PC-9 (cell line): ENCODE measurements at places on chromosomes 12 and 14. TPM values are rescaled to one million over a fixed set of nuclear protein-coding genes. Genes with fewer than 3 reads are reported as not detected.

- H3K36me3 ChIP-seq: no peaks in the 10 kb centered on the region
- H3K4me3 ChIP-seq: no peak overlapping the region
- H3K27me3 ChIP-seq: peaks cover 78% of the 10 kb centered on the region
- DNase-seq: no peak
- no peaks in the 10 kb centered on the region for H3K4me1 ChIP-seq
These were observed 214.8 kb downstream of the DPF3 start for GRCh38 chr14:72679141-72679535.

DNA sequence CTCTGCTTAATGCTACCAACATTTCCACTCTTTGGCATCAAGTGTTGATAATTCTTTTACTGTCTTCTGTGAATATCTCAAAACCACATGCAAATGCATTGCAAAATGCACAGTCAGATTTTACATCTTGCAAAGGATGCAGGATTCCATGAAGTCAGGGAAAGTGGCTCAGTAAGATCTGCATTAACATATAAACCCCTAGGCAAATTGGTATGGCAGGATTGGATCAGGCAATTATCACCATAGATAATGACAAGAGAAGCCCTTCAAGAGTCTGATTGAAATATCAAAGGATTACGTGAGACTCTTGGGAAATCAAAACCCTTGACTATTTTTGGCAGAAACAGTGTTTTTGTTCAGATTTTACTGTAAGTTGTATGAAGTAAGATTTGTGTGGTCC is 71.0 kb downstream of the TMTC2 start:
- DNase-seq: no peak
- no peaks in the 10 kb centered on the region for H3K36me3 ChIP-seq

DNA sequence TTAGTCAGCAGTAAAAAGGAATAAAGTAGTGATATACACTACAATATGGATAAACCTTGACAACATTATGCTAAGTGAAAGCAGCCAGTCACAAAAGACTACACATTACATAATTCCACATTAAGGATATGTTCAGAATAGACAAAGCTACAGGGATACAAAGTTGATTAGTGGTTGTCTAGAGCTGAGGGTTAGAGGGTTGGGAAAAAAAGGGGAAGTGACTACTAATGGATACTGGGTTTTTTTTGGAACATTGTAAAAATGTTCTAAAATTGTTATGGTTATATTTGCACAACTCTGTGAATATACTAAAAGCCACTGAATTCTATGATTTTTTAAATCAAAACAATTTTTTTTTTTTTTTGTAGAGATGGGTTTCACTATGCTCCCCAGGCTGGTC is 4.8 kb upstream of the NGDN start:
- H3K36me3 ChIP-seq: no peaks in the 10 kb centered on the region
- no peaks in the 10 kb centered on the region for H3K27me3 ChIP-seq
- no peak for DNase-seq

CCDC60 gene
- not detected in 2 replicates for total RNA-seq

- DNase-seq: no peak
- H3K4me3 ChIP-seq: no peak overlapping the region
- H3K27me3 ChIP-seq: no peaks in the 10 kb centered on the region
- no peak overlapping the region for H3K27ac ChIP-seq
These were observed 216.7 kb downstream of the ACSS3 start for GRCh38 chr12:81294325-81295190.

AMHR2 gene
- total RNA-seq: not detected in 2 replicates

DNA sequence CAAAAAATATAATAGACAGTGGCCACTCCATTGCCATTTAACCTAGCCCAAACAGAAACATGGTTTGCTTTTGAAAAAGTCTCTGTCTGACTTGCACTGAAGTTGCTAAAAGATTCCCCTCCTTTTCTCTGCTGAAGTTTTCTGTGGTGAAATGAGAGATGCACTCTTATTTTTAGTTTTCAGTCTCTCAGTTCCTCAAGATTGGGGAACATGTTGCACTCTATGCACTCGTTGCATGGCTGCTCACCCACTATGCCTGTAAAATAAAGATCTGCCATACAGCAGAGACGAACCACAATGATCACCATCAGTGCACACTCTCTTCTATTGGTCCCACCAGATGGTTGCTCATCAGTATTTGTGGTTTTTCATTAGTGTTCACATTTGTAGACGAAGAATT is 13.1 kb upstream of the DAAM1 start:
- H3K27ac ChIP-seq: no peak overlapping the region
- H3K4me3 ChIP-seq: no peak overlapping the region
- no peak for DNase-seq
- H3K36me3 ChIP-seq: no peaks in the 10 kb centered on the region
- no peaks in the 10 kb centered on the region for H3K27me3 ChIP-seq

DNA sequence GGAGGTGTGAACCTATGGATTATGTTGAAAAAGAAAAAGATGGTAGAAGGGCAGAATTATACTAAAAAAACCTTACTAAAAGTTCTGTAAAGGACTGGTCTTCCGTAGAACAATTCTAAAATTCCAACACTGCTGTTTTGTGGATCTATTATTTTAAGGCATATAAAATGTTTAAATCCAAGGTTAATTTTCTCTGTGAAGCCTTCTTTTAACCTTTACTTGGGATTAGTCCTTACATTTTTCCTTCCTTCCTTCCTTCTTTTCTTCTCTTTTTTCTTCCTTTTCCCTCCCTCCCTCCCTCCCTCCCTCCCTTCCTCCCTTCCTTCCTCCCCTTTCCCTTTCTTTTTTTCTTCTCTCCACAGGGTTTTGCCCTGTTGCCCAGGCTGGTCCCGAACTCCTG is 4.9 kb upstream of the GTSF1 start:
- H3K4me3 ChIP-seq: no peak overlapping the region
- no peak for DNase-seq
- no peaks in the 10 kb centered on the region for H3K36me3 ChIP-seq
- H3K27me3 ChIP-seq: peaks cover 2% of the 10 kb centered on the region; the same call in 1 of the 2 replicates

GPRC5A gene
- 468 and 642 TPM in 2 replicates for total RNA-seq

GRCh38 chr14:94239406-94239805 is 53.7 kb downstream of the SERPINA10 start:
- H3K27me3 ChIP-seq: no peaks in the 10 kb centered on the region
- no peaks in the 10 kb centered on the region for H3K4me1 ChIP-seq
- no peak for DNase-seq
- H3K36me3 ChIP-seq: no peaks in the 10 kb centered on the region
- no peak overlapping the region for H3K27ac ChIP-seq

DNA sequence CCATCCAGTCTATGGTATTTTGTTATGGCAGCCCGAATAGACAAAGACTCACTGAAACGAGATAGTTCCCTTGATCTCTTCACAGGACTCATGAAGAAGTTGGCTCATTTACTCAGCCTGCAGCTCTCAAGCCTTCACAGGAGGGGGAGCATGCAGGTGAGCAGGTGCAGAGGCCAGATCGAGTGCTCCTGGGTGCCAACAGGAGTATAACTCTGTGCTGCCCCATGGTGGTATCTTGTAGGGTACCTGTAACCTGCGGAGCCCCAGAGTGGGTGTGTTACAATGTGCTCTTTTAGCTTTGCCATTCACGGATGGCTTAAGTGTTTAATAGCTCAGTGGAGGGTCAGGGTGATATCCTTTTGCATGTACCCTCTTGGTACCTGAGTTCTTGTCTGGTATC is 159.5 kb downstream of the METTL25 start:
- no peak overlapping the region for H3K27ac ChIP-seq
- no peak overlapping the region for H3K4me3 ChIP-seq
- no peak for DNase-seq
- no peaks in the 10 kb centered on the region for H3K36me3 ChIP-seq
- H3K4me1 ChIP-seq: no peaks in the 10 kb centered on the region

- H3K27me3 ChIP-seq: peaks cover 21% of the 10 kb centered on the region
- no peak overlapping the region for H3K4me3 ChIP-seq
- H3K27ac ChIP-seq: no peak overlapping the region
- no peaks in the 10 kb centered on the region for H3K36me3 ChIP-seq
- no peaks in the 10 kb centered on the region for H3K4me1 ChIP-seq
These were observed 313.4 kb downstream of the BCL11B start for GRCh38 chr14:98958632-98959031.

DNA sequence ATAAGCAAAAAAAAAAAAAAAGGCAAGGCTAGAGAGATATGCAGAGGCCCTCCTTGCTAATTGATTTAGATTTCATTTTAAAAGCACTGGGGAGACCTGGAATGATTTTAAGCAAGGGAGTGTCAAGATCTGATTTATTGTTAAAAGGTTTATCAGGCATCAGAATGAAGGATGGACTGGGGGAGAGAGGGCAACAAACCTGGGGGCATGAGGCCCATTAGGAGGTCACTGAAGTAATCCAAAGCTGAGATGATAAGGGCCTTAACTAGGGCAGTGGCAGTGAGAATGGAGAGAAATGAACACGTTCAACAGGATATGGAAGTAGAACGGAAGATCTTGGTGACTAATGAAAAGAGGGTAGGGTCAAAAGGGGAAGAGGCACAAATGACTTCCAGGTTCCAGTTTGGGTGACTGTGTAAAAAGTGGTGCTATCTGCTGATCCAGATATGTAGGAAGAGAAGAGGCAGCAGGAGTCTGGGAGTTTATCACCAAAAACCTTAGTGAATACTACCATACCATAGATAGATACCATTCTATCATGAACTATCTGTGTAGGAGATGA is 24.0 kb downstream of the KITLG start:
- no peak for DNase-seq
- H3K27me3 ChIP-seq: no peaks in the 10 kb centered on the region
- no peak overlapping the region for H3K4me3 ChIP-seq
- peaks cover 23% of the 10 kb centered on the region; the same call in 1 of the 2 replicates for H3K4me1 ChIP-seq
- H3K36me3 ChIP-seq: no peaks in the 10 kb centered on the region
- no peak overlapping the region for H3K27ac ChIP-seq

- H3K36me3 ChIP-seq: peaks cover 5% of the 10 kb centered on the region; the same call in 1 of the 2 replicates
- no peak overlapping the region for H3K27ac ChIP-seq
- H3K27me3 ChIP-seq: no peaks in the 10 kb centered on the region
- no peaks in the 10 kb centered on the region for H3K4me1 ChIP-seq
- H3K4me3 ChIP-seq: no peak overlapping the region
These were observed 24.0 kb downstream of the CREBL2 start for GRCh38 chr12:12635651-12636050.

VRTN gene
- total RNA-seq: not detected in 2 replicates

KRT80 gene
- 84.1 and 94.9 TPM in 2 replicates for total RNA-seq

GRCh38 chr12:21865846-21866245 is 75.4 kb downstream of the ABCC9 start:
- no peaks in the 10 kb centered on the region for H3K36me3 ChIP-seq
- H3K4me3 ChIP-seq: no peak overlapping the region
- DNase-seq: no peak
- H3K27me3 ChIP-seq: no peaks in the 10 kb centered on the region
- no peak overlapping the region for H3K27ac ChIP-seq

- no peak overlapping the region for H3K4me3 ChIP-seq
- no peak for DNase-seq
- H3K27ac ChIP-seq: no peak overlapping the region
These were observed 51.7 kb downstream of the PPFIBP1 start for GRCh38 chr12:27575762-27576118.

- no peaks in the 10 kb centered on the region for H3K36me3 ChIP-seq
- H3K4me1 ChIP-seq: peaks cover 13% of the 10 kb centered on the region
- no peak overlapping the region for H3K4me3 ChIP-seq
- DNase-seq: no peak
- no peak overlapping the region for H3K27ac ChIP-seq
These were observed 109.3 kb downstream of the VRK1 start for GRCh38 chr14:96906434-96906833.

CCDC38 gene
- total RNA-seq: 0.25 and 0.35 TPM in 2 replicates

- H3K27me3 ChIP-seq: no peaks in the 10 kb centered on the region
- H3K36me3 ChIP-seq: no peaks in the 10 kb centered on the region
- H3K4me1 ChIP-seq: peaks cover 13% of the 10 kb centered on the region
- no peak overlapping the region for H3K27ac ChIP-seq
These were observed 135.7 kb downstream of the CNTN1 start for GRCh38 chr12:40827683-40828592.

TBK1 gene
- 18.0 and 26.2 TPM in 2 replicates for total RNA-seq

- H3K36me3 ChIP-seq: no peaks in the 10 kb centered on the region
- H3K4me1 ChIP-seq: no peaks in the 10 kb centered on the region
- DNase-seq: no peak
These were observed 66.8 kb downstream of the GLRX5 start for GRCh38 chr14:95601650-95602049.

- H3K36me3 ChIP-seq: no peaks in the 10 kb centered on the region
- no peak overlapping the region for H3K27ac ChIP-seq
- no peaks in the 10 kb centered on the region for H3K4me1 ChIP-seq
- no peak overlapping the region for H3K4me3 ChIP-seq
- no peak for DNase-seq
These were observed 54.1 kb downstream of the COCH start for GRCh38 chr14:30928462-30928861.

DNA sequence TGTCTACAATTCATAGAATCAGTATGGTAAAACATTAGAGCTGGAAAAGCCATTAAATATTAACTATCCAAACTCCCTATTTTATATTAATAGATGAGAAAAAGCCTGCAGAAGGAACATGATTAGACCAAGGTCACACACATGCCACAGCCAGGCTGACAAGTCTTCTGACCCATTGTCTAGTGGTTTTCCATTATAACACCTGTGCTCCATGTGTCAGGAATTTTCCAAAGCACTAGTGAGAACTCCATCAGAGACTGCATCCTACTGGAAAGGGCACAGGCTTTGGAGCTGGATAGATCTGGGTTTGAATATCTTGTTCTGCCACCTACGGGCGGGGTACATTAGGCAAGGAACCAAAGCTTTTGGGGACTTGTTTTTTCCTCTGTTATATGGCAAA is 325.5 kb downstream of the RAD51B start:
- H3K27ac ChIP-seq: no peak overlapping the region
- H3K4me3 ChIP-seq: no peak overlapping the region
- no peaks in the 10 kb centered on the region for H3K36me3 ChIP-seq
- DNase-seq: no peak
- H3K4me1 ChIP-seq: peaks cover 54% of the 10 kb centered on the region

NRXN3 gene
- not detected in 2 replicates for total RNA-seq

DNA sequence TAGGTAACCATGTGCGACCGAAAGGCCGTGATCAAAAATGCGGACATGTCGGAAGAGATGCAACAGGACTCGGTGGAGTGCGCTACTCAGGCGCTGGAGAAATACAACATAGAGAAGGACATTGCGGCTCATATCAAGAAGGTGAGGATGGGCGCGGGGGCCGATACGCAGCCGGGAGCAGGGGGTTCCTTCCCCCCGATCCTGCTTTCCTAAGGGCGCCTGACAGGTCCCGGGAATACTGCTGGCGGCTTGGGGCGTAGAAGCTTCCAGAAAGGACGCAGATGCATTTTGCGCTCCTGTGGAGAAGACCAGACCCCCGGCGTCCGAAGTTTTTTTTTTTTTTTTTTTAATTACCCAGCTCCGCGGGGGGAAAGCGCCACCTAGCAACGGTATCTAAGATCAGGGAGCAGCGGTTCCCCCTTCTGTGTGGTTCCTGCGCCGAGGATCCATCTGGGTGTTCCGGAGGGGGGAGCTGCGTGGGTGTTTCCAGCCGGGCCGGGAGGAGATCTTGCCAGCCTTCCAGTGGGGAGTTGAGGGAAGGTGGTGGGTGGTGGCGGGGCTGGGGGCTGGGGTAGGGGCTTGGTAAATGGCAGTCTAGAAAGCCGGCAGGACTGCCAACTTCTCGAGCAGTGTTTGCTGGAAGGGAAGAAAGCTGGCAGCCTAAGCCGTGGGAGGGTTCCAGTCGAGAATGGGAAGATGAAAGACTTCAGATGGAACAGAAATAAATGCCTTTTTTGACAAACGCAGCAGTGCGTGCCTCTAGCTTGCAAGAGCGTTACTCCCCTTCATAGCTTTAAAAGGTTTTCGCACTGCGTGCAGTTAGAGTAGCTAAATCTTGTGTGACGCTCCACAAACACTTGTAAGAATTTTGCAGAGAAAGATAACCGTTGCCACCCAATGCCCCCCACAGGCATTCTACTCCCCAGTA is 764 bp downstream of the DYNLL1 start:
- peaks cover 8% of the 10 kb centered on the region; the same call in 1 of the 2 replicates for H3K36me3 ChIP-seq
- peaks cover 23% of the 10 kb centered on the region for H3K4me1 ChIP-seq
- peak overlapping the region; percentile 21; the same call in 1 of the 2 replicates for H3K27ac ChIP-seq
- peak overlapping the region; percentile 91 for H3K4me3 ChIP-seq
- peak; percentile 23 for DNase-seq
